ENCODE measurements at places on chromosomes 1 and 21.

DNA sequence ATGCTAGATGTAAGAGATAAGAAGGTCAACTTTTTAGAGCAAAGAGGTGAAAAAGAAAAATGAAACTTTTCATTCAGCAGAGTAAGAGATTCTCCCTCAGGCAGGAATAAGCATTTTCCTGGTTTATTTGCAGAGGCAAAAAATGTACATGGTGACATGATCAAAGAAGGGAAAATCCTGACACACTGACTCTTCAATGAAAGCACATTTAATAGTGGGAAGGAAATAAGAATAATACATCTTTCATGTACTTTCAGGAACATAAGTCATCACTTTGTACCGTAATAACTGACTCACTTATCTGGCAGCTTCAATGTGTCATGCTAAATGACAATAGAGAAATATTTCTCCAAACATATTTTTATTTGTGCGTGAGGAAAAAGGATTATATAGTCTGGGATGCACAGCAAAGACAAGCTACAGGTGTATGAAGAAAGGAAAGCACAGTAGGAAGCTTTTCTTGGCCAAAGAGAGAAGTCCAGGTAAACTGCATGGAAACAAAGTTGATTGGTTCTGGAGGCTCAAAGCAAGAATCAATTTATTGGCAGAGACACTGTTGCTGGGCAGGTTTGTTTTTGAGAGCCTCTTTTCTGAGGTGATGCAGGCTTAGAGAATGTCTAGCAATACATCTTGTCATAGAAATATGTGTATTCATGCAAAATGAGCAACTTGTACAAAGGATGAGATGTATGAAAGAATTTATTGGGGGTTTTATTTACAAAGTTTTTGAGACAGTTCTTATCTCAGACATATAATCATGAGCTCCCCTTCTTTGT is 1409.0 kb downstream of the PLA2G4A start:
- DNase-seq, result no peak

DNA sequence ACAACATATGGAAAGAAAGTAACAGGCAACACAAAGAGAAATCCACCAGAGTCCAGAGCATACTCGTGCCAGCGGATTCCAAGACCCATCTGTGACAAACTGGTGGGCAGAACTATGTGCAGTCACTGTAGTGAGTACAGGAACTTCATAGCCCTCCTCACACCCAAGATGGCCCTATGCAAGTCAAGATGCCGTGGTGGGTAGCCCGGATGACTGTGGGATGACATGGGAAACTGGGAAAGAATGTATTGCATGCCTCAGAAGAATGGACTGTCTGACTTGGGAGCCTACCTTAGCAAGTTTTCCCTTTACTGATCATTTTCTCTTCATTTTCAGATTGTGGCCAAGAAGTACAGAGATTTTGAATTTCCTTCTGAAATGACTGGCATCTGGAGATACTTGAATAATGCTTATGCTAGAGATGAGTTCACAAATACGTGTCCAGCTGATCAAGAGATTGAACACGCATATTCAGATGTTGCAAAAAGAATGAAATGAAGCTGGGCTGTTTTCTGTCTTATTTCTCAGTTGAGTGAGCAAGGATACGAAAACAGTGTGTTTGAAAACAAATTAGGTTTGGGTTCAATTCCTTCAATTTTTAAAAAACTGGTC is 47.3 kb downstream of the CLIC6 start:
- DNase-seq, result no peak

DNA sequence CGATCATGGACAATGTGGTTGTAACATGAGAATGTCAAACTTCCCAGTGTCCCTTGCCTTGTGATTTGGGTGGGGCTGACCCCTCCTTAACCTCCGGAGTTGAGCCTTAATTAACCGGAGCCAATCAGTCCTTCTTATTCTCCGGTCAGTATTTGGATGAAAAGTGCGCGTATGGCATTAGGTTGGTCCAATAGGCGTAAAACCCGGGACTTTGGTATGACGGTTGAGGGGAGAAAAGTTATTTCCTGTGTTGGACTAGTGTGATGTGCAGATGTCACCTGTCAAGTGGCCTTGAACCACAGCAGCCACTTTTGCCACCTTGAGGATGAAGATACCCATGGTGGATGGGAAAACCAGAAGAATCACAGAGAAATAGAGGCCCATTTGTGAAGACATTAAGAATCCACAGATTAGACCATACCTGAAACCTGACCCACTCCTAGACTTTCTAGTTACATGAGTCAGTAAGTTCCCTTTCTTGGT is 5.1 kb downstream of the PAFAH2 start:
- no peak for DNase-seq

GRCh38 chr1:19869929-19870328 is 12.3 kb upstream of the OTUD3 start:
- no peak for DNase-seq

DNA sequence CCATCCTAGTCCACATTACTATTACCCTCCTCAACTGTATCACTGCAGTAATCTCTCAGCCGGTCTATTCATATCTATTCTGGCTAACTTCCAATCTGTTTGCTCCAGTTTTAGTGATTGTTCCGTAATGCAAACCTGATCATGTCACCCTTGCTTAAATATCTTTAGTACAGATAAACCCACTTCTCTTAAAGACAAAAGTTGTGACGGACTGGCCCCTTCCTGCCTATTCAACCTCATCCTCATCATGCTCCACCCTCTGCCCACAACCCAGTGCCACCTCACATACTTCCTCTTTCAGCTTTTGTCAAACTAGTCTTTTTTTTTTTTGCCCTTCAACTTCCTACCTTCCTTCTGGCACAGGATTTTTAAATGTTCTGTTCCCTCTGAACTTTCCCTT is 2.8 kb upstream of the C1orf162 start:
- DNase-seq, result no peak

DNA sequence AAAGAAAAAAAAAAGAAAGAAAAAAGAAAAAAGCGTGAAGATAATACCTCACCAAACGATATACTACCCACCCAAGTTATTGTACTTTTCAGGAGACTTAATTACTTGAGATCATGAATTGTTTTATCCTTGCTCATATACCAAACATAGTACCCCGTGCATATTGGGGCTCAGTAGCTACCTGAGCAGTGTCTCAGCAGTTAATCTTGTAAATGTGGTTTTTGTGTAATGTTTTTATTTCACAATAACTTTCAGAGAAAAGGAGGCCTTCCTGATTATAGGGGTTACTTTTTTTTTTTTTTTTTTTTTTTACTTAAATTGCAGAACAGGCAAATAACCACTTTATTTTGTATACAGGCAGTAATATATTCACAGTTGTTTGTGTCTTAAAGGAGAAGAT is 80.3 kb downstream of the OSBPL9 start:
- no peak for DNase-seq

Data from thoracic aorta (tissue), 2 donors.